ENCODE measurements at places on chromosomes 6 and 20.

- no peak for DNase-seq
Measured at GRCh38 chr20:44068316-44069201, 118.4 kb downstream of the JPH2 start.

GRCh38 chr20:11852811-11853210 is 64.9 kb upstream of the BTBD3 start:
- no peak for DNase-seq

- no peak for DNase-seq
Measured at GRCh38 chr6:169766232-169766631, 14.8 kb downstream of the ERMARD start.

- no peak for DNase-seq
Measured at GRCh38 chr6:10278746-10279145, 136.1 kb downstream of the TFAP2A start.

DNA sequence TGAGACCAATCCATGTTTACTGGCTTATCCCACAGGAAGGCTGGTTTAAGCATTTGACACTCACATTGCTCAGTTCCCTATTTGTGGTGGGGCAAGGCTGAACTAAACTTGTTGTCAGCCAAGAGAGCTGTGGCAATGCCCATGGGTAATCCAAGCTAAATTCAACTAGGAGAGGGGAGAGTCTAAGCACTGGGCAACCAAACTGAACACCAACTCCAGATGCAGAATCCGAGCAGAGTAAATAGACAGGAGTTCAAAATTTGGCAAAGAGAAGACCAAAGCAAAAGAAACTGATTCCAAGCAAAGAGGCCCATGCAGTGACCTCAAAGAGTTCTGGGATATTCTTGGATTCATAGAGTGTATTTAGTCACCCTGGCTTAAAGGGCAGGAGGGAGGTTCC is 106.5 kb upstream of the NT5E start:
- no peak for DNase-seq

- DNase-seq = peak; percentile 79
Measured at GRCh38 chr6:130365166-130366106, at the start of gene TMEM200A. TSS of gene TMEM200A (plus strand) at chr6:130366017. CDS start at chr6:130440423, 74,406 bp downstream.

- DNase-seq = no peak
Measured at GRCh38 chr6:159063549-159063948, 18.8 kb upstream of the TAGAP start.
